ENCODE measurements at places on chromosomes 7 and 10.

GRCh38 chr10:78049851-78050250, 16.2 kb downstream of the RPS24 start:
- no peak for DNase-seq

DNA sequence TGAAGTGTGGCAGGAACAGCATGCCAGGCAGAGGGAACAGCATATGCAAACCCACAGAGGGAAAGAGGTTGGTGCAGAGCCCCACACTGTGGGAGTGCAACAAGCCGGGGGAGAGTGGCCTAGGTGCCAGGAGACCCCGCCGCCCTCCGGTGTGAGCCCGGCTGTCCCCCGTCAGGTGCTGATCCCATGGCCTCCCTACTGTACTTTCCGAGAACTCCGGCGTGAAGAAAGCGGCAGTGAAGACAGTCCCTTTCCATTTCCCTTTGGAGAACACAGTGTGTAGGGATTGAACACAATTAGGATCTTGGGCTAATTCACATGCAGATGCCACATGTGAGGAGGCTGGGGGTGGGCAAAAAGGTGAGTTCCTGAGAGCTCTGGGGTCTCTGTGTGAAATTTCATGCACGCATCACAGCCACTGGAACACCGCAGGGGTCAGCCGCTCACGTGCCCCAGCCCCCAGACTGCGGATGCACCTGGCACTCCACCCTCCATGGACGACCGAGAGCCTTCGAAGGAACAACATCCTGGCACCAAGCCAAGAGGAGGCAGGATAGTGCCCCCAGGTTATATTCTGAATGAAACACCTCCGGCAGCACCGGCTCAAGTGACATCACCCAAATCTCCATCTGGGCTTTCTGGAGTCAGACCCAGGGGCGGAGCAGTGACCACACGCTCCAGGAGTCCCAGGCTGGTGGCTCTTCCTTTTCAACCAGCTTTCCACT, 82.1 kb upstream of the PPP2R2D start:
- no peak for DNase-seq

DNA sequence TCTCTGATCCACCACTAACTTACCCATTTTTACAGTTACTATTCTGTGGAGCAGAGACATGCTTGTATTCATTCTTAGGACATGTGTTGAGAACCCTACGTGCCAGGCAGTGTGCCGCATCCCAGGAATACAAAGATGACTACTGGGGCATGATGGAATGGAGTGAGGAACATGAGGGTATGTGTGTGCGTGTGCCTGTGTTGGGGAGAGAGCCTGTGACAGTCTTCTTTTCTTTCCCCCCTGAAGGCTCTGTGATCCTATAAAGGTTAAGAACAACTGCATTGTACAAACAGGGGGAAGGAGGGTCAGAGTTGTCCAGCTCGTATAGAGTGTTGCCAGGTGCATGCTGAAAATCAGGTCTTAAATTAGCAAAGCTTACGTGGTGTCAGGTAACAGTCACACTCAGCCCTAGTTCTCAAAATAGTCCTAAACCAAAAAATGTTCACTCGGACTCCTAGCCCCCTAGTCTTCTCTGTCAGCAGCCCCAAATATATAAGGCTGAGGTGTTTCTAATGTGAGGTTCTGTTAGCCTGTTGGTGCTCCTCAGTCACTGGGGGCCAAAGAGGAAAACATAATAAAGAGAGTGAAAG, 161.9 kb downstream of the CELF2 start:
- no peak for DNase-seq

DNA sequence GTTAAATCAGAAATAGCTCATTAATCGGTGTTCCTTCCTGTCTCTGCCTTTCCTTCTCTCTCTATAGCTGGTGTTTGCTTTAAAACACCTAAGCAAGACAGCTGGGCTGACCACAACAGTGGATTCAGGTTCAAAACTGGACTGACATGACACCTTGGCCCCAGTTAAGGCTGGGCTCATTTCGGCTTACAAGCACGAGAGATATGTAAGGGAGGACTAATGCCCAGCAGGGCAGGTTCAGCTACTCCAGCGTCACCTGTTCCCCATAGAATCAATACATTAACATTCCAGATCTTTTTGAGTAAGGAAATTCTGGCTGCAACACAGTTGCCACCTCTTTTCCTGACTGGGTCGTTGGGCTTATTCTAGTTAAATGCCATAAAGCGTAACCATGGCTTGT, 323.0 kb upstream of the AOAH start:
- DNase-seq = no peak

DNA sequence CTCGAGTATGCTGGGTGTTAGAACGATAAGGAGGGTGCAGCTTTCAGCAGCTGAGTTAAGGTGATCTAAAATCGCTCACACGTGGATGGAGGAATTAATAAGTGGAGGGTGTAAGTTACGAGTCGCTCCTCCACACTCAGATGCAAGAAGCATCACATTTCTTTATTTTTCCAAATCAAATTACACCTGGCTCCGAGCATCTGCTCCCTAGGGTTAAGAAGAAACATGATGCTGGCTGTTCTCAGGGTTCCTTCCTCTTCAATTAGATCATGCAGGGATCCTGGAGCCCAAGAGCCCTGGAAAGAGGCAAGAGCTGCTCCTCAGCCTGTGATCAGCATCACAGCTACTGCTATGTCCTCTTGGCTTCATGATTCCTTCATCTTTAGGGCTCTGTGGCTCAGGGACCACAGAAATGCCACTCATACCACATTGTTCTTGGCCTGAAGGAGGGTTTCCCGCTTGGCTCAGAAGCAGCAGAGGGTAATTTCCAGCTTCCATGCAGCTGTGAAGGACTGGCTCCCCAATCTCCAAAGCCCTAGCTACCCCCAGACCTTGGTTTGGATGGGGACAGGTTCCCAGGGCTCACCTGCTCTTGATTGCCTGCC, 235.9 kb upstream of the ZNF32 start:
- no peak for DNase-seq

GRCh38 chr7:68730194-68730593, 868.1 kb upstream of the AUTS2 start:
- DNase-seq = no peak

- DNase-seq = no peak
Observed at GRCh38 chr7:51250512-51250911, 66.1 kb downstream of the COBL start.

DNA sequence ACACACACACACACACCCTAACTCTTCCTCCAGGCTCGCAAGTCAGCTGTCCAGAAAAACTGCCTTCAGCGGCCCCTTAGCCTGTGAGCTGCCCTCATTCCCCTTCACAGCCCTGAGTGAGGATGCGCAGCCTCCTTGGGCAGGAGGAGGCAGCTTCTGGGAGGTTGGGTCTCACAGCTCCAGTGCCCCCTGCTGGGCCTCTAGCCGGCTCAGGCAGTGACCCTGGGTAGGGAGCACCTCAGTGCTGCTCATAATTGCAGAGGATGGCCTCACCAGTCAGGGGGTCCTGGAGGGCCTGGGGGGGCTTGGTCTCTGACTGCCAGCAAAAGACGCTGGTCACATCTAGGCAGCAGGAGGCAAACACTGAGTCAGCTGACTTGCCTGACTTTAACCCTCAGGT, 43.7 kb downstream of the ZNF273 start:
- peak; percentile 11 for DNase-seq

DNA sequence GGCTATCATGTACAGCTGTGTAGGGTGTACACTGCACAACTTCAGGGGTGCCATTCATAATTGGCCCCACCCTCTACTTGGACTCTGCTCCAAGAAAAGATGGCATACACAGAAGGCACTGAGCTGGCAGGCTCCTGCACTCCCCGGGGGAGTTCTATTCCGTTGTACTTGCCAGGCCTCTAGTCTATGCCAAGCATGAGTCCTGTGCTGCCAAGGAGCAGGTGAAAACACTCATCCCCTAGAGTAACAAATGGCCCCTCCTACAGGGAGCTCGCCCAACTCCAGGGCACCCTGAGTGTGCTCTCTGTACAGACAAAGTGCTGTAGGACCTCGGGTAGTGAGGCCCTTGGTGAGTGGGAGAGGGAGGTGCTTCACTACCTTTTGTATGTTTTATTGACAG, 127.2 kb downstream of the SLIT1 start:
- no peak for DNase-seq

DNA sequence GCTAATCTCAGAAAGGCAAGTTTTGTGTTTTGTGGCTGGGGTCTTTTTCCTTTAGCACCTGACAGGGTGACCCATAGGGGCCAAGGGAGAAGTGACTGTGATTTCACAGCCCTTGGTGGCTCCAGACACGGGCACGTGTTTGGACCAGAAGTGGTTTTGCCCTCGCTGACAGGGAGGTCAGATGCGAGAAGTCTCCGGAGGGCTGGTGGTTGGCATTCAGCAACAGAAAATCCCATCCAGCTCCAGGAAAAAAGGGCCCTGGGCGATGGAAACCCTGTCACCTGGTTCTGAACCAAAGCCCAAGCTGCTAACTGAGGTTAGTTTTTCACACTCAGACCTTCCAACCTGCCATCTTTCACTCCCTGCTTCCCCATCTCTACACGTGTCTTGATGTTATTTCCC, 272.9 kb downstream of the TRIL start:
- no peak for DNase-seq

DNA sequence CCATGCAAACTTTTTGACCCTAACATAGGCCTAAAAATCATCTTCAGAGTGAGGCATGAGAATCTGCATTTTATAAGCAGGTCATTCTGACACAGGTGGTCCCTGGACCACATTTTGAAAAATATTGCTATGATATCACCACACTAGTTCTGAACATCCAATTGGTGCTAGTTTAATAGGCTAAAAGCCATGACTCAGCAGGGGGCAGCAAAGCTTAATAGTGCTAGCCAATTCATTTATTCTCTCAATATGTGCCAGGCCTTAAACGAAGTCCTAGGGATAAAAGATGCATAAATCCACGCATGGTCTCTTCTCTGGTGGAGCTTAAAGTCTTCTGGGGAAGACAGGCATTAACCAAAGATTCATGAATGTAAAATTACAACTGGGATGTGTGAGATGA, 10.2 kb upstream of the SLC25A28 start:
- DNase-seq = no peak

DNA sequence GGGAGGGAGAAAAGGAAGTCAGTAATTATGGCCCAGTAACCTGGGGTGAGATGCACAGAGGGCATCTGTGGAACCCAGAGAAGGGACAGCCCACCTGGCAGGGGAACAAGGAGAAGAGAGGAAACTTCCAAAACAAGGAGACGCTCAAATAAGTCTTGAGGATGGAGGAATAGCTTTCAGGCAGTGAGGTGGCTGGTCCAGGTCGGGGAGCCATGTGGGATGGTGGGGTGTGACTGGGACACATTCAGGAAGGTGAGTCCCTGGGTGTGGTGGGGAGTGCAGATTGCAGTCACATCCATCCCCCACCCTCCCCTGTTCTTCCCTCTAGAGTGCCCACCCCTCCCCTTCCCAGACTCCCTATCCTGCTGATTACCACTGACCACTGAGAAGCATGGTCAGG, 175.4 kb downstream of the GRID1 start:
- no peak for DNase-seq

- no peak for DNase-seq
Observed at GRCh38 chr10:53434413-53434812, 661.8 kb upstream of the MBL2 start.

DNA sequence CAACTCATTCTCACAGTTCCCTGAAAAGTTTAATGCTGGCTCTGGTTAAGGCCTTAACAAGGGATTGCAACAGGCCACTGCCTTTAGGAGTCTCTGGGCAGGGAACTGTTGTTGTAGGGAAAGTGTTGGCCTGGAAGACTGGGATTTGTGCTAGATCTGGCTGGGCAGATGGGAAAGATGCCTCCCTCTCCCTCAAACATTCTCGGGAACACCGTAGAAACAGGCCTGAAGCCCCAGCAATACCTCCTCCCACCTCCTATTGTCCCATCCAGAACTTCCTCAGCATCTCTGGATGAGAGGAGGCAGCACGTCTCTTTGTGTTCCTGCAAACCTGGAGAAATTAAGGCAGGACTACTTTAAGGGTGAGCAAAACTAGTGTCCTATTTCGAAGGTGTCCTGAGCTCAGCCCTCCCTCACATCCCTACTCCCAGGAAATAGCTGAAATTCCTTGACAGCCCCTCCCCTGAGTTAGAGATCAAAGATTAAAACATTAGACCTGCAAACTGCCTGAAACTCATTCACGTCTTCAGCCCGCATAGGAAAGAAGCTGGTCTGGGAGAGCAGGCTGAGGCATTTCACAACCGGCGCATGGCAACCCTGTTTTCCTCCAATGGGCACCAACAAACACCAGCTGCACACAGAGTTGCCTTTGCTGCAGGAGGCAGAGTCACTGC, 10.9 kb upstream of the MAP3K8 start:
- DNase-seq = no peak

DNA sequence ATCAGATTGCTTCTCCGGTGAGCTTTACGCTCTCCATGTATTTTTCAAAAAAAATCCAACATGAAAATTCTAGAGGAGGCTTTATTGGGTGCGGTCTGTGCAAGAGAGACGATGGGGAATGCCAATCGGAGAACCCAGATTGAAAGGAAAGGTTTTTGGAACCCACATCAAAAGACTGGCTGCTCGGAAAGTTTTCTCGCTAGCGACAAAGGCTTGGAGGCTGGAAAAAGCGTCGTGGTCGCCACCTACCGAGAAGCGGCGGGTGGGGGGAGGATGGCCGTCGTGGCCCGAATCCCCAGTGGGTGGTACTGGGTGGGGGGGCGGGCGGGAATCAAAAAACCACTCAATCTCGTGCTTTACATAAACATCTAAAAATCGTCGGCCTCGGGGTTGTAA, 1.1 kb upstream of the GTF2I start:
- peak; percentile 36 for DNase-seq

DNA sequence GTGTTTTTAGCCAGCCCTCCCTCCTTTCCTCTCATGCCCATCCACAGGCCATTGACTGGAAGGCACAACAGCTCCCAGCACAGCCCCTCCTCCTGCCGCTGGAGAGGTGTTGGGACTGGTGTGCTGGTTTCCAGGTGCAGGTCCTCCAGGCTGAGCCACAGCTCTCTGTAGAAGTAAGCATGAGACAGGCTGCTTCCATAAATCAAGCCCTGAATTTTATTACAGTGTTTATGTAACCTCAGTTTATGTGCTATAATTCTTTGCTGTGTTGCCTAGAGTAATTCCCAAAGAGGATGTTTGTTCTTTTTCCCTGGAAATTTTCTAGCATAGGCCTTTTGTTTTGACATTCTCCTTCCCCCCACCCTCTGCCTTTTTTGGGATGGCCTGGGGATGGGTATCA, 445.8 kb downstream of the AUTS2 start:
- no peak for DNase-seq

- DNase-seq = no peak
Observed at GRCh38 chr7:29854257-29854938, 48.1 kb downstream of the WIPF3 start.
